ENCODE measurements at places on chromosomes 6 and 20.
A peak's percentile ranks its signal among the peaks of the same experiment; 100 is the strongest.

GRCh38 chr6:7505189-7505699 is 36.2 kb upstream of the DSP start:
- DNase-seq = no peak

GRCh38 chr6:110188791-110189190 is 8.6 kb downstream of the CDC40 start:
- no peak for DNase-seq

- DNase-seq = no peak
Observed at GRCh38 chr6:37129566-37129965, 40.4 kb upstream of the PIM1 start.

GRCh38 chr6:53771785-53772624 is 22.8 kb upstream of the LRRC1 start:
- no peak for DNase-seq

DNA sequence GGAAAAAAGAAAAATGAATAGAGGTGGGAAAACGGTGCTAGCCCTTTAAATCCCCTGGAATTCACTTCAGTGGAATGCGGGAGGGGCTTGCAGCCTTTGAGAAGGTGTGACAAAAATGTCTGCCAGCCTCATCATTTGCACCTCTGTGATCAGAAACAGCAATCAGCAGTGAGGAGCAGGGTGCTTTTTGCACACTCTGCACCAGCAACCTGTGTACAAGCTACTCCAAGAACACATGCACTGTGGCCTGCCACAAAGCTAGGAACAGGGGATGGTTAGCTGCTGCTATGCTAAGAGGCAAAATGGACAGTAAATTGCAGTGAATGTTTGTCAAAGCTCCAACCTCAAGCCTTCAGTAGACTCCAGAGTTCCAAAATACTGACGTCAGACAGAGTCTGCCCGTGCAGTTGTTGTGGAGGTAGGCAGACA is 29.7 kb downstream of the GINS1 start:
- no peak for DNase-seq

DNA sequence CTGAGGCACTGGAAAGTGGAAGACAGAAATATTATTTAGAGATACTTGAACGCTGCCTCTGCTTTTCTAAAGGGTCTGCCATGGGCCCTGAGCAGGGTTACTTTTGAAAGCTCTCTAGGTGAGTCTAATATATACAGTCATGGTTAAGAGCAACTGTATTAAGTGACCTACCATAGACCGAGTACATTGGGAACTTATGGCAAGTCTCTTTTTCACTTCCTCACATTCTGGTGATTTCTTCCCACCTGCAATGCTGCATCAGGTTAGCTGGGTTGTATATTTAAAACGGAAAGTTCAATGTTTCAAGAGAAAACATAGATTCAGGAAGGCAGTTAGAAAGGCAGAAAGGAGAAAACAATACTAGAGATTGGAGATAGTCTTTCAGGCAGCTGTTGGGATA is 154.7 kb downstream of the PHF3 start:
- no peak for DNase-seq

- no peak for DNase-seq
Observed at GRCh38 chr6:114282292-114282691, 60.5 kb downstream of the HS3ST5 start.

DNA sequence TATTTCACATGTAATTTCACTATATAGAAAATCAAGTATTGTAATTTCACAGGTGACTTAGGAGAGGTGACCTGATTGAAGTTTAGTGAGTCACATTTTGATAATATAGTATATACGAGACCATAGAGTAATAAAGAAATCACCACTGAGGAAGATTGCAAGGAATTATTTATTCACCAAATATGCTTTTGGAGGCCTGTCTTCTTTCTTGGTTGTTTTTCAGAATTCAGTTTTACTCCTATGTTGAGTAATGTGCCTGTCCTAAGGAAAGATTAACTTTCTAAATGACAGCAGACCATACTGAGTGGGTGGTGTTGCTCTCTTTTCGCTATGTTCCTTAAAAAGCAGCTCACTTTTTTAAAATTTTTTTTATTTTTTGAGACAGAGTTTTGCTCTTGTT is 87.5 kb upstream of the FOXO3 start:
- DNase-seq = no peak

GRCh38 chr6:113120224-113120581 is 736.9 kb upstream of the MARCKS start:
- no peak for DNase-seq

GRCh38 chr6:11773013-11773412 is 5.6 kb downstream of the ADTRP start:
- DNase-seq = no peak

DNA sequence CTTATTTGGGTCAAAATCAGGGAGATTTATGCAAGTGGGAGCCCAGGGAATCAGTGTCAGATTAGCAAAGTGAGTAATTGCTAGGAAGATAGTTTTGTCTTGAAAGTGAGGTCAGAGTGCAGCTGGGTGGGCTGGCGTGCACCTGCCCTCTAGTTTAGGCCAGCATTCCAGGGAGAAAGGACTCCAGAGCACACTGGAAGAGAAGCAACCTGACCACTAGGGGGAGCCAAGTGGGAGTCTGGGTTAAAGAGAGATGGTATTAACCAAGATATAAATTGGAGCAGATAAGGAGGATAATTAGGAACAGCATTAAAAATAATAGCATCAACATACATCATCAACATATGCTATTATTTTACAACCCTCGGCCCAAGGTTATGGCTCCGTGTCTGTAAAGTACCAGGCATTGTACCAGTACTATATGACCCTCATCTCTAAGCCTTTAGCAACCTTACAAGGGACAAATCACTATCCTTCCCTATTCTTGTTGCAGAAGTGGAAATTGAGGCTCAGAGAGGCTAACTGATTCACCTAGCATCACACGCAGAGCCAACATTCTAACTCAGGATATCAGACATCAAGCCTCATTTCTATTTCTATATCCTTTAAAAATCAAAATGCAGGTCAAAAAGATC is 57.8 kb downstream of the SLC2A10 start:
- no peak for DNase-seq

GRCh38 chr6:33840048-33840926 is 36.5 kb upstream of the MLN start:
- DNase-seq = no peak

DNA sequence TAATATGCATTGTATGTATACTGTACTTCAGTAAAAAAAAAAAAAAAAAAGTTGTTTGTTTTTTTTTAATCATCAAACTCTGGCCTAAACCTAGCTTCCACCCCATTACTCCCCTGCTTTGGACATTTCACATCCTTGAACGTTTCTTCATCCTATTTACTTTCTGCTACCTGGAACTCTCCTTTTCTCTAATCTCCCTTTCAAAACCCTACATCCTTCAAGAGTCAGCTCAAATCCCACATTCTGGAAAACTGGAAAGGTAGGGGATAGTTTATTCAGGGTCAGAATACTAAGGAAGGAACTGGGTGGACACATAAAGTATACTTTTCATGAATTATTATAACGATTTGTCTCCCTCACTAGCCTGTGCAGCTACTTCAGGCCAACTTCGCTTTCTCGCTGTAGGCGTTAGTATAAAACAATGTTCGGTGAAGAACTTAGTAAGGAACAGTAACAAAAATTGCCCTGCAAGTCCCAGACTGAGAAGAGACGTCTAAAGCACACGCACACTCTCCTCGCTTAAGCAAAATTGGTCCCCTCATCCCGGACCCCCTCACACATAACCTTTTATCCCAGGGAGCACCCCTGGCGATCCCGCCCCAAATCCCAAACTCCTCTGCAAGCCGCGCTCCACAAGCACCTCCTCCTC is 775 bp downstream of the PIGU start:
- DNase-seq = no peak

DNA sequence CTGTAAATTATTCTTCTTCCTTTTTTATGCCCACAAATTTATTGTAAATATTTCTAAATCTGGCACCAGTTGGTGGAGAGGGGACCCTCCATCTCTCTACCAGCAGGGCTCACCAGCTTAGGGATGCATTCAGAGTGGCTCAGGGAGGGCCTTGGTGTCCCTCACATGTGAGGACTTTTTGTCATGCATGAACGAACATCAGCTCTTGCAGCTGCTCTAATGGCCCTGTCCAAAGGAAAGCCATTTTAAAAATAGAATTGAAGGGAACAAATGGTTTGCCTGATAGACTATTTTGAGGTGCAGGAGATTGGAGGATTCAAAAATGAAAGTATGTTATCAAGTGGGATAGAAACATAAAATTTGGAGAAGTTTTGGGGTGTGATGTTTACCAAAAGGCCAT is 37.5 kb upstream of the KLHL31 start:
- DNase-seq = no peak

DNA sequence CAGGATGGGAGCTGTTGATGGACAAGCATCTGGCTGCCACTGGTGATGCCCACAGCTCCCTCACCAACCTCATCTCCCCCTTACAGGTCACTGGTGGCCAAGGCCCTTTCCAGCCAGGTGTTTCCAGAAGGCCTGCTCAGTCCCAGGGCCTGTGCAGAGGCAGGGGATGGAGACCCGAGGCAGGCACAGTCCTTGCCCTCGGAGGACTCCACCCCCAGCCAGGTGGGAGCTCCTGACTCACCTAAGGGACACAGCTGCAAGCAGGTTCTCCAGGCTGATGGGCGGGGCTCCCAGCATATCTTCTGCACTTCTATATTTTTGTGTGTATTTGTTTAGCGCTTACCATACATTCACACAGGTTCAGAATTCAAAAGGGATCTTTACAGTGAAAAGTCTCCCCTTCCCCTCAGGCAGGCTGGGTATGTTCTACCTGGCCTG is 17.4 kb downstream of the PRPH2 start:
- DNase-seq = no peak

DNA sequence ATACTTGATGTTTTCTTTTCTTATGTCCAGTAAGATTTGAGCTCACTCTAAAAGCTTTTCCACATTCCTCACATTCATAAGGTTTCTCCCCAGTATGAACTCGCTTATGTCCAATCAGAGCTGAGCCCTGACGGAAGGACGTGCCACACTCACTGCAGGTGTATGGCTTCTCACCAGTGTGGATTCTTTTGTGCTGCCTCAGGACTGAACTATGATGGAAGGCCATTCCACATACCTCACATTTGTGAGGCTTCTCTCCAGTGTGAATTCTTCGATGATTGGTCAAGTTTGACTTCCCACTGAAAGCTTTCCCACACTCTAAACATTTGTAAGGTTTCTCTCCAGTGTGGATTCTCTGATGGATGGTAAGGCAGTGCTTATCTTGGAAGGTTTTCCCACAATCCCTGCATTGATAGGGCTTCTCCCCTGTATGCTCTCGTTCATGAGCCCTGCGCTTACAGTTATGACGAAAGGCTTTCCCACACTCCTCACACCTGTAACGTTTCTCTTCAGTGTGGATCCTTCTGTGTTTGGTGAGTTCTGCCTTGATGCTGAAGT is 9.9 kb downstream of the ZNF311 start:
- DNase-seq = no peak

DNA sequence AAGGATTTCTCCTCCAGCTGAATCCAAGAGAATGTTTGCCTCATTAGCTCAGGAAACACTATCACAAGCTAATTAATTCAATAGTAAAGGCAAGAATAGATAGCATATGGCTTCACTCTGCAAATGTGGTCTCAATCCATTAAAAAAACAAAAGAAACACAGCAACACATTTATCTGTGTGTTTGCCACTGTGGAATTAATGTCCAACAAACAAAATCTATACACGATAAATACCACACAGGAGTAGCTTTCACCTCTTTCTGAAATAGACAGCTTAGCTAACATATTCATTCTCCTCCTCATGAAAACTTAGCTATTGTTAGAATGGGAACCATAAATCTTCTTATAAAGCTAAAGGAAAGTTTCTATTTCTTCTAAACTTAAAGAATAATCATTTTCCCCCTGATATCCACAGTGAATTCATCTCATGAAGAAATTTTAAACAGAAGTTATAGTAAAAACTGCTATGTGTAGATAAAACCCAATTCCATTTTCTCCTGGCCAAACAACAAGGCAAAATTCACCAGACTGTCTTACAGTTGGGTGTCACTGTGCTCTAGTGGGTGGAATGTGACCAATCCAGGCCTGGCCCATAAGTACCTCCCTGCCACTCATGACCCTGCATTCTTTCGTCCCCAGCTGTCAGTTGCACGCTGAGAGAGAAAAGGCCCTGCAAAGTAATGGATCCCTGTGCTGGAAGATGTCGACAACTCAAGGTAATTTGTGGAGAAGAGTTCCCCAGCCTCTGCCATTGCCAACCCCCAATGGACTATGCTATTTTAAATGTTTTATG is 92.9 kb upstream of the NRSN1 start:
- DNase-seq = no peak

GRCh38 chr20:51368461-51369211 is 173.9 kb downstream of the NFATC2 start:
- DNase-seq = peak; percentile 52

GRCh38 chr20:12928755-12929401 is 79.9 kb upstream of the SPTLC3 start:
- DNase-seq = no peak

DNA sequence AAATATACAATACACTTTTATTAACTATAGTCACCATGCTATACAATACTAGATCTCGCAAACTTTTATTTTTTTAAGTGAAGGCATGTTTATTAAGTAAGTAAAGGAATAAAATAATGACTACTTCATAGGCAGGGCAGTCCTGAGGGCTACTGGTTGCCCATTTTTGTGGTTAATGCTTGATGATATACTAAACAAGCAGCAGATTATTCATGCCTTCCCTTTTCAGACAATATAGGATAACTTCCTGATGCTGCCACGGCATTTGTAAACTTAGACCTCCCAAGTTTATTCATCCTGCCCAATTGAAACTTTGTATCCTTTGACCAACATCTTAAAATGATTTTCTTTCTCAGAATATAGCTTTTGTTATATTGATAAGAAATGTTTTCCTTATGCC is 24.7 kb upstream of the HIVEP1 start:
- no peak for DNase-seq

GRCh38 chr20:16479666-16480065 is 93.6 kb downstream of the KIF16B start:
- no peak for DNase-seq

DNA sequence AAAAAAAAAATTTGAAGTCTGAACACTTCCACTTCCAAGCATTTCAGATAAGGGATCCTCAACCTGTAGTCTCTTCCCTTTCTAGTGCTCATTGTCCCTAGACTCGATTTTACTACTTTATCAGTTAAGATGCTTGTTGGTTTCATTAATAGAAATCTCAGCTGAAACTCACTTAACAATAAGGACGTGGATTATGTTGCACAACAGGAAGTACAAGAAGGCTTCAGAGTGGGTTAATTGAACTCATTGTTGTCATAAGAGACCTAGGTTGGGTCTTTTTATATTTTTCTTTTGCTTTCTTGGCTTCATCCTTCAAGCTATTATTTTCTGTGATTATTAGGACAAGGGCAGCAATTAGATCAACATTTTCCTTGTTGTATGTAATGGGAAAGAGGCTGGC is 175.2 kb downstream of the CDKAL1 start:
- no peak for DNase-seq

- no peak for DNase-seq
Observed at GRCh38 chr20:18728165-18728869, 85.3 kb upstream of the SCP2D1 start.
